ENCODE measurements at places on chromosomes 7 and 10.

DNA sequence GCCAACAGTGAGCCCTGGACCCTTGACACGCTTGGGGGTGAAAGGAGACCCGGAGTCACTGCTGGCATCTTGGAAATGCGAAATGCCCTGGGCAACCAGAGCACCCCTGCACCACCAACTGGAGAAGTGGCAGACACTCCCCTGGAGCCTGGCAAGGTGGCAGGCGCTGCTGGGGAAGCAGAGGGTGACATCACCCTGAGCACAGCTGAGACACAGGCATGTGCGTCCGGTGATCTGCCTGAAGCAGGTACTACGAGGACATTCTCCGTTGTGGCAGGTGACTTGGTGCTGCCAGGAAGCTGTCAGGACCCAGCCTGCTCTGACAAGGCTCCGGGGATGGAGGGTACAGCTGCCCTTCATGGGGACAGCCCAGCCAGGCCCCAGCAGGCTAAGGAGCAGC, 98.5 kb downstream of the TACC2 start:
- DNase-seq, result no peak

GRCh38 chr7:66169616-66170015, 35.5 kb upstream of the TPST1 start:
- DNase-seq, result no peak

- DNase-seq, result no peak
Observed at GRCh38 chr10:4807761-4808507, 18.1 kb upstream of the AKR1E2 start.

- DNase-seq, result no peak
Observed at GRCh38 chr10:116336866-116337265, 12.6 kb downstream of the CCDC172 start.
